Hepatocyte (in vitro differentiated cells): ENCODE measurements at places on chromosomes 3 and 15.

DNA sequence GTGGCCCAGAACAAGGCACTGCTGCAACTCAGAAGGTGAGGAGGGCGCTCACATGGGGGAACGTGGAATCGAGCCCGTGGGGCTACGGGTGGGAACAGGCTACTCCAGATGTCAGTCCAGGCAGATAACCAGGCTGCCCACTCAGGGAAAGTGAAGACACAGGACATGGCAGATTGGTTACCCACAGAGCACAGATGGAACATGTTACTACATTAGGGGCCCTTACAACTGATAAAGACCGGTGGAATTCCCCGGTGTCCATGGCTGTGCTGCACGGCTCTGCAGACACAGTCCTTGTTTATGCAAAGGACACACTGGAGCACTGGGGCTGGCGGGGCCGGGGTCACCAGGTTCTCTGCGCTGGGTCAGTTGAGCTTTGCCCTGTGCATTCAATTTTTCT, 36.9 kb downstream of the PCSK6 start:
- peaks cover 32% of the 10 kb centered on the region for H3K4me1 ChIP-seq
- H3K36me3 ChIP-seq = no peaks in the 10 kb centered on the region
- H3K27me3 ChIP-seq = no peaks in the 10 kb centered on the region
- H3K27ac ChIP-seq = peak overlapping the region; percentile 50
- no peak for DNase-seq

- H3K27ac ChIP-seq = no peak overlapping the region
- no peaks in the 10 kb centered on the region for H3K36me3 ChIP-seq
- no peak for DNase-seq
Measured at GRCh38 chr3:20013396-20013795, 1.3 kb upstream of the PP2D1 start.

GRCh38 chr15:38062696-38063095, 128.3 kb downstream of the TMCO5A start:
- no peaks in the 10 kb centered on the region for H3K36me3 ChIP-seq
- no peaks in the 10 kb centered on the region for H3K27me3 ChIP-seq
- no peak overlapping the region for H3K27ac ChIP-seq

GRCh38 chr15:88448991-88449461, 18.2 kb downstream of the MRPL46 start:
- no peaks in the 10 kb centered on the region for H3K4me1 ChIP-seq
- H3K36me3 ChIP-seq = no peaks in the 10 kb centered on the region
- DNase-seq = no peak
- no peak overlapping the region for H3K27ac ChIP-seq

DNA sequence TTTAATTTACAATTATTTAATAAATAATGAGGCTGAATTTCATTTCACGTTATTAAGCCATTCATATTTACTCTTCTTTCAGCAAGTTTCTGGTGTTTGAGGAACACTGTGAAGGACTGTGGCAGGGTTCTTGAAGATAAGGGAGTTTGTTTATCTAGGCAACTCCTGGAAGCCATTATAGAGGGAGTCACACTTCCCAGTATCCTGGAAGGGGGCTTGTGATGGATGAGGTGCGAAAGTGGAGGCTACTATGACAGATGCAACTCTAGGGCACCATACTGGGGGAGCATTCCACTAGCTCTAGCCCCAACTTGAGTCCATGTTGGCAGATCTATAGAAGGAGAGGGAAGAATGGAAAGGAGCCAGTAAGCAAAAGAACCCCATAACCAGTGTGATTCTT, 14.4 kb downstream of the CNOT10 start:
- H3K27ac ChIP-seq = no peak overlapping the region
- no peak overlapping the region for H3K4me3 ChIP-seq
- no peaks in the 10 kb centered on the region for H3K27me3 ChIP-seq
- no peaks in the 10 kb centered on the region for H3K4me1 ChIP-seq
- no peak for DNase-seq
- no peaks in the 10 kb centered on the region for H3K36me3 ChIP-seq

- H3K4me1 ChIP-seq = no peaks in the 10 kb centered on the region
- H3K27me3 ChIP-seq = peaks cover 7% of the 10 kb centered on the region
- no peak for DNase-seq
- H3K4me3 ChIP-seq = no peak overlapping the region
- no peaks in the 10 kb centered on the region for H3K36me3 ChIP-seq
- H3K27ac ChIP-seq = no peak overlapping the region
Measured at GRCh38 chr3:12884186-12884680, 42.9 kb upstream of the RPL32 start.

DNA sequence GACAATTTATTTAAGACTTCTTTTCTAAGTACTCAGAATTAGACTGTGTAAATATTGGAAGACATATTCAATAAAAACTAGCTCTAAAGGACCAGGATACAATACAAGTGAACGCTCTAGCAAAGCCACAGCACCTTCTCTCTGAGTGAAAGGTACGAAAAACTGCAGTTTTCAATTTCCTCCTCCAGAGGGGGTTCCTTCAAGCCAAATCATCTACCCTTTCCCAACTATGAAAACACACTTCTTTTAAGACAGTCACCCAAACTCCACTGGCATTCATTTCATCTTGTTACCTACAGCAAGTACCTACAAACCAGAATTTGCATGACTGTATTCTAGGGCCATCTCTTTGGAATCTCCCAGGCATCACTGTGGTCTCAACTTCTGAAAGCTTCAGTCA, 165.8 kb downstream of the ERC2 start:
- H3K27me3 ChIP-seq = no peaks in the 10 kb centered on the region
- no peaks in the 10 kb centered on the region for H3K36me3 ChIP-seq
- no peaks in the 10 kb centered on the region for H3K4me1 ChIP-seq
- no peak overlapping the region for H3K4me3 ChIP-seq
- DNase-seq = no peak

GRCh38 chr3:11351451-11351850, 79.3 kb downstream of the ATG7 start:
- no peaks in the 10 kb centered on the region for H3K27me3 ChIP-seq
- H3K27ac ChIP-seq = no peak overlapping the region
- no peak for DNase-seq

- H3K4me3 ChIP-seq = no peak overlapping the region
- no peaks in the 10 kb centered on the region for H3K4me1 ChIP-seq
- peak; percentile 27 for DNase-seq
- no peak overlapping the region for H3K27ac ChIP-seq
Measured at GRCh38 chr15:69729167-69729748, 276.6 kb downstream of the RPLP1 start.

DNA sequence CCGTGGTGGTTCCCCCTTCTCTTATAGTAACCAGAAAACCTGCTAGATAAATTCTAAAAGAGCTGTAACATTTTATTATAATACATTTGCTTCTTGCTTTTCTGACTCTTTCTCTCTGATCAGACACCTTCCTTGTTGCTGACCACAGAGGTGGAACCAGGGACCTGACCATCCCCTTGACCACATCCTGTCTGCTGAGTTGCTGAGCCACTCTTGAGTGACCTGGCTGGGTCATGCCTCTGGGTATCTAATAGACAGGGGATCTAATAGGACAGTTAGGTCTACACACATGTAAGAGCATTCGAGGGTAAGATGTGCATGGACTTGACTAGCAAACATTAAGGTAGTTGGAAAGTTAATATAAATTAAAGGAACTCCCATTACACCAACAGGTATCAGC, 22.8 kb upstream of the TRIM59 start:
- H3K27me3 ChIP-seq = no peaks in the 10 kb centered on the region
- no peak overlapping the region for H3K4me3 ChIP-seq
- DNase-seq = no peak
- H3K36me3 ChIP-seq = no peaks in the 10 kb centered on the region
- H3K27ac ChIP-seq = no peak overlapping the region

- no peaks in the 10 kb centered on the region for H3K36me3 ChIP-seq
- H3K27ac ChIP-seq = peak overlapping the region; percentile 5
- peaks cover 39% of the 10 kb centered on the region for H3K4me1 ChIP-seq
- no peak for DNase-seq
- no peak overlapping the region for H3K4me3 ChIP-seq
Measured at GRCh38 chr3:111808439-111808838, 50.6 kb upstream of the PHLDB2 start.

DNA sequence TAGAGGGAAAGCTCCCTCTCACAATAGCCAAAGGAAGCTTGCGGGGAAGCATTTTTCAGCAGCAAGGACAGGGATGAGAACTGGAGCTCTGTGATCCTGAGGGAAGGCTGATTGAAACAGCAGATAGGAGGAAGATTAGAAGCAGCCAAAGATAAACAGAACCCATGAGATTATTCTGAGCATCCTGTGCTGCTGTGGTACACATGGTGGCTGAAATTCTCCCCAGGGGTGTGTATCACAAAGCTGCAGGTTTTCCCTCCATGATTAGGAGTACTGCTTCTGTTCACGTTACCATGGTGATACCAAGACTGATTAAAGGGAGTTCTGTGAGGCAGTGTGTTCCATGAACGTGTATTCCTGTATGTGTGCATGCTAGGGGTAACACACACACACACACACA, 30.3 kb upstream of the PSMD6 start:
- no peaks in the 10 kb centered on the region for H3K27me3 ChIP-seq
- H3K4me1 ChIP-seq = no peaks in the 10 kb centered on the region
- H3K27ac ChIP-seq = no peak overlapping the region
- no peak overlapping the region for H3K4me3 ChIP-seq

DNA sequence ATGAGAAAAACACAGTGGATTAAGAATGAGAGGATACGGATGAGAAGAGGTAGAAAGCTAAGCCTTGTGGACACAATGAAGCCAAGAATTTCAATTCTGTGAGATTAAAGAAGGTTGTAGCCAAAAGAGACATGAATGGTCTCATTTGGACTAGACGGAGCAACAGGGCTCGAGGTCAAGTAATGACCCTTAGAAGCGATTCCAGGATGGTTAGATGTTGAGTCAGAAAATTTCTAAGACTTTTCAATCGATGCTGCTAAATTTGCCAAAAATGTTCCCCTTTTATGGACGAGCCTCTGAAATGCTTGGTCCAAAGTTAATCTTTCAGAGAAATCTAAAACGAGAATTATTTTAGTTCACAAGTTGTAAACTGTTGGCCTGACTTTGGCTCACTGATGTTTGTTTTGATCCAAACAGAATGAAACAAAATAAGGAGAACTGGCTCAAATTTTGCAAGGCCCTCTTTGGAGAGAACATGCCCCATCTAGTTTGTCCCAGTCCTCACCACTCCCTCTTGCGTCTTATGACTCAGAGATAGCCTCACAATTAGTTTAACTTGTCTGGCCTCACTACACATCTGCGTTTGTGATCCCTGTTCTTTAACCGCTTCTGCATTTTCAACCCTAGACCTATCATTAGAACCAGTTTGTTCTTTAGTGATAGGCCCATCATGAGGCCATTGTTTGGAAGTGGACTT, 235.5 kb downstream of the PDZRN3 start:
- no peaks in the 10 kb centered on the region for H3K4me1 ChIP-seq
- H3K27me3 ChIP-seq = no peaks in the 10 kb centered on the region
- H3K4me3 ChIP-seq = no peak overlapping the region

DNA sequence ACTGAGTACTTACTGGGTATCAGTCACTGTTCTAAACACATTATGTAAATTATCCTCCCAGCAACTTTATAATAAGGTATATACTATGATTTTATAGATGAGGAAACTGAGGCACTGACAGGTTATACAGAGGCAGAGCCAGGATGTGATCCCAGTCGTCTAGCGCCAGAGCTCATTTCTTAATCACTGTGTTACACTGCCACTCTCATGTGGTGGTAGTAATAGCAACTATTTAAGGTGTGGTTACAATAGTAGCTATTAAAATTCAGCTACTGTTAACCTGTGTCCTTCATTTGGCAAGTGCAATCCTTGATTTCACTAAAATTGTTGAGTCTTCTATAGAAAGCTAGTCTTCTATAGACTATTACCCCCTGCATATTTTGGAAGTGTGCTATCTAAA, 43.1 kb upstream of the TRPC1 start:
- no peaks in the 10 kb centered on the region for H3K27me3 ChIP-seq
- H3K4me3 ChIP-seq = no peak overlapping the region
- no peak overlapping the region for H3K27ac ChIP-seq
- no peaks in the 10 kb centered on the region for H3K4me1 ChIP-seq
- H3K36me3 ChIP-seq = no peaks in the 10 kb centered on the region

DNA sequence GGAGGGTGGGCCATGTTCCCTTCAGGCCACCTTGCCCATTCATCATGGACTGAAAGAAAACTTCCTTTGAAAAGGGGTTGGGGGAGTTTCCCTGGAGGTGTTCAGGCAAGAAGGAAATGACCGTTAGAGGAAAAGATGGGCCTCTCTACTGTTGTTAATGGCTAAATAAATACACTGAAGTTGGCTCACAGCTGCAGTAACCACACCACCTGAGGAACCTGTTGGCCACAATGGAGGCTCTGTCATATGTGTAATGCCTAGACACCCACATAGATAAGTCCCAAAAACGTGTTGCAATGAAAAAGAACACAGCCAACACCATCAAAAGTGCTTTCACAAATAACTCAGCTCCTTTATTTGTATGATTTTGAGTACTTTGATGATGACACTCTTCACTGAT, 38.2 kb upstream of the FAM3D start:
- no peak overlapping the region for H3K27ac ChIP-seq
- DNase-seq = no peak
- H3K36me3 ChIP-seq = no peaks in the 10 kb centered on the region
- no peak overlapping the region for H3K4me3 ChIP-seq
- no peaks in the 10 kb centered on the region for H3K4me1 ChIP-seq

DNA sequence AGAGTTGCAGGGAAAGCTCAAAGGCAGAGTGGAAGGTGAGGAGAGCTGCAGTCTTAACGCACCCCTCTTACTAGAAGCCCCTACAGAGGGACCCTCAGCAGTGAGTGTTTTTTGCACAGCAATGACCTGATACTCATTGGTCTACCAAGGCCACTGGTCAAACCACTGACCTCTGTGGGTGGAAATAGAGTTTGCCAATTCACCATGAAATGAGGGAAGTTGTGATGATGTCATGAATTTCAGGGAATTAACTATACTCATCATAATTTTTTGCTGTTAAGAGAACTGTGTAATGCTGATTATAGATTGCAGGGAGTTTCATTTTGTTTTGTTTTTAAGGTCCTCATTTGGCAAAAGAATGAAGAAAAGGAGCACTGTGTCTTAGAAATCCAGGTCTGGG, 101.7 kb upstream of the SMAD3 start:
- H3K27ac ChIP-seq = no peak overlapping the region
- DNase-seq = no peak
- H3K27me3 ChIP-seq = no peaks in the 10 kb centered on the region
- no peaks in the 10 kb centered on the region for H3K4me1 ChIP-seq
- H3K36me3 ChIP-seq = no peaks in the 10 kb centered on the region

GRCh38 chr3:150317469-150317868, 90.6 kb upstream of the TSC22D2 start:
- no peak overlapping the region for H3K27ac ChIP-seq
- peaks cover 24% of the 10 kb centered on the region for H3K4me1 ChIP-seq
- H3K36me3 ChIP-seq = no peaks in the 10 kb centered on the region
- no peaks in the 10 kb centered on the region for H3K27me3 ChIP-seq

- DNase-seq = no peak
- H3K4me1 ChIP-seq = peaks cover 8% of the 10 kb centered on the region
- no peak overlapping the region for H3K27ac ChIP-seq
- no peaks in the 10 kb centered on the region for H3K36me3 ChIP-seq
- H3K4me3 ChIP-seq = no peak overlapping the region
- H3K27me3 ChIP-seq = peaks cover 32% of the 10 kb centered on the region
Measured at GRCh38 chr3:134655706-134656105, 4.9 kb upstream of the KY start.
